ENCODE measurements at places on chromosomes 4 and X.
A peak's percentile ranks its signal among the peaks of the same experiment; 100 is the strongest.

DNA sequence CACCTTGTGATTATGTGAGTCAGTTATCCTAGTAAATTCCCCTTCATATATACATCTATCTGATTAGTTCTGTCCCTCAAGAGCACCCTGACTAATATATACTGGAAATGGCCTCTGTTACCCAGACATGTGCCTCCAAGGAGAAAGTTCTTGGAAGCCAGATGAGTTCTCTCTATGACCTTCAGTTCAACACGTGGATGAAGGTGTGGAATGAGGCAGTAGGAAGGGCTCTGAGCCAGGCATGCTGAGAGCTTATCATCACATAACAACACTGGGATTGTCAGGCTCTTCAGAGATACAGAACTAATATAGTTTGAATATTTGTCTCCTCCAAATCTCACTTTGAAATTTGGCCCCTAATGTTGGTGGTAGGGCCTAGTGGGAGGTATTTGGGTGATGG, 44.4 kb upstream of the DHRSX start:
- DNase-seq, result no peak

DNA sequence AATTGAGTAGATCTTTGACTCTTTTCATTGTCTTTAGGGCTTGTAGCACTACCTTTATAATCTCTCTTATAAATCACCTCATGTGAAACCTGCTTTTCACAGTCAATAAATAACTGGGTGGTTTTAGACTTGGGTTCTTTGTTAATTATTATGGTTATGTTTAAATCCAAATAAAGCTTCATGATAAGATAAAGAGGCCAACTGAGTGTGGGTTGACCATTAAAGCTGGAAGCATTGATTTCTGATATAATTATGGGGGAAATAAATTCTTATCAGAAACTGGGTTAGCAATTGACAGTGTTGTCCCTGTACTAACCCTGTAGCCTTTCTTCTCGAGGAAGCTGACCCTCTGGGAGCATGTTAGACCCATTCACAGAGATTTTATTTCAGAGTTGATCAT, 384.7 kb upstream of the LCORL start:
- DNase-seq, result no peak

GRCh38 chrX:3713225-3713936, at the start of gene PRKX:
Gene PRKX (minus strand): TSS chrX:3713649. CDS start chrX:3713253, 396 bp downstream.
- peak; percentile 78 for DNase-seq

DNA sequence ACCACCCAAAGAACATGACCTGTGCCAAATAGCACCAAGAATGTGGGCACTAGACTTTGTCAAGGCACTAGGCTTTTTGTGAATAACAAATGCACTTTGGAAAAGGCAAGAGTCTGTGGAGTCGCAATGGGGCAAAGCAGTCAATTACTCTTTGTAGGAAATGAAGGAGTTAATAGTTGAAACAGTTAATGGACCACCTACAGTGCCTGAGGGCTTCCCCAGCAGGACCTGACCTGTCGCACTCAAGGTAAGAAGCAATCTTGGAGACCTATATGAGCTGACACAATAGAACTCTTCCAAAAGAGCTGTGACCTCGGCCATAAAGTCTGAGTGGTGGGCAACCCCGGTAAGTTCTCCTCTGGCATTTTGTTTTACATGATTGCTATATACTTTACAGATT, 49.2 kb upstream of the CAPN6 start:
- DNase-seq, result no peak

DNA sequence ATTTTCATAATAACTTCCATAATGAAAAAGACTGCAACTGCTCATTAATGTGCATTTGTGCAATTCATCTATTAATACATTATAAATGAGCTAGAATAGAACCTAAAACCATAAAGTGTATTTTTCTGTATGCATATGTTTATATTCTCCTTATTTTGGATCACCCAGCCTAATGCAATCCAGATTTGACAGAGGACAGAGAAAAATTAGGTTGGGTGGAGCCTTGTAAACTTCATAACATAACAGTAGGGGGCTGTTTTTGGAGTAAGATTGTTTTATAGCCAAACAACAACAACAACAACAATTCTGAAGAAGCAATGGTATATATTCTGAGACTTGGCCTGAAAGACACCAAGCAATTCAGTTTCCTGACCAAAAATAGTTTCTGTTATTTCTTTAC, 615.3 kb upstream of the SLIT2 start:
- DNase-seq, result no peak

DNA sequence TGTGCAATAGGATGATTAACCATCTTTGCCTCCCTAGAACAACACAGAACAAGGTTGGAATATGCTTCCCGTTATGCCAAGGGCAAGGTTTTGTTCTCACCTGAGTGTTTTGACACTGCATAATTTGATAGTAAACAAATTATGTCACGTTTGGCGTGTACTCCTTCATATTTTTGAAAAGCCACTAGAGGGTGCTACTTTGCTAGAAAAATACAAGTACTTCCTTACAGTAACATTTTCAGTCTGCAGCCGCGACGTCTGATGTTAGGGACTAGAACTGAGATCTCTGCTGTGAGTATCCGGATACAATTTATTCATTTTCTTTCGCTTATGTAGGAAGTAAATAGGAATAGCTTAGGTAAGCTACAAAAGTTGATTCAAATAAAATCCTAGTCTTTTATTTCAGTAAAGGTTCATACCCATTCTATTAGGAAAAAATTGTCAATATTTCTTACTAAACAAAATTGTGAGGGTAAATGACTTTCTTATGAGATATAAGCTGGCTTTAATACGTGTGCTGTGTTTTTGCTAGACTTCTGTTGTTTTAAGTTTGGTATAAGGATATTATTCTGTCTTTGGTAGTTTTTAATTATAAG, 181.1 kb upstream of the WDFY3 start:
- peak; percentile 63 for DNase-seq

- no peak for DNase-seq
Observed at GRCh38 chr4:71025654-71026053, 32.2 kb downstream of the DCK start.

GRCh38 chr4:89570931-89571330, 263.3 kb upstream of the GPRIN3 start:
- no peak for DNase-seq

DNA sequence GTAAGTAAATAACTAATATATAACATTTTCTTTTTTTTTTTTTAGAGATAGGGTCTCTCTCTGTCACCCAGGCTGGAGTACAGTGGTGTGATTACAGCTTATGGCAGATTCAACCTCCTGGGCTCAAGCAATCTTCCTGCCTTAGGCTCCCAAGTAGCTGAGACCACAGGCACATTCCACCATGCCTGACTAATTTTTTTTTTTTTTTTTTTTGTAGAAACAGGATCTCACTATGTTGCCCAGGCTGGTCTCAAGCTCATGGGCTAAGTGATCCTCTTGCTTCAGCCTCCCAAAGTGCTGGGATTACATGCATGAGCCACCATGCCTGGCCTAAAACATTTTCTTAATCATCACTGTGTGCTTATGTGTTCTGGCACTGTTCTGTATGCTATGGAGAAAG, 32.8 kb downstream of the MGARP start:
- no peak for DNase-seq

DNA sequence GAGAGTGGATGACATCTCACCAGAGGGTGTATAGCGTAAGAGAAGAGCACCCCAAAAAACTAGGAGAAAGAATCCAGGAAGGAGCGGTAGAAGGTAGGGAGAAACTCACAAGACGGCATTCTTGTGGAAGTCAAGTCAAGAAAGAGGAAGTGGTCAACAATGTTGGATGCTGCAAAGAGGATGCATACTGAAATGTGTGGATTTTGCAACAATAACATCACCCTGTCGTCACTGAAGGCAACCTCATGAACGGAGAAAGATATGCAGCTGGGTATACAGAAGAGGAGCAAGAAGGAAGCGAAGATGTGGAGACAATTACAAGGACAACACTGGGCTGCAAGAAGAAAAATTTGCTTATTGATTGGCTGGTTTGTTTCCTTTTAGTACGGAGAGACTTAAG, 11.4 kb upstream of the TAPT1 start:
- peak; percentile 95 for DNase-seq

DNA sequence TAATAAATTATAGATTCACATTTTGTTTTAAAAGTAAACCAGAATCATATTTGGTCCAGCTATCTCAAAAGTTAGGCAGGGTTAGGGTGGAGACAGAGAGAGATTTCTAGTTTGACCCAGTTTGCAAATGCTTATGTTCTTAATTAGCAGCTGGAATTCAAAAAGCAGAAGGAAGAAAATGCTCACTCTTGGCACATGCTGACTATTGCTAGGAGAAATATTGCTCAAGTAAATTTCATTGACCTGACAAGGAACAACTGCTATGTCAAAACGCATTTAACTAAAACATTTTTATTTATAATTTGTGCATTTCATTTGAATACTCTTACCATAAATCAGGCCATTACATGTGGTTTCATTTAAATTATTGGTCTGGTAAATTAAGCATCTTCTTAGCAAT, 131.8 kb downstream of the GLRA3 start:
- DNase-seq, result peak; percentile 1

- DNase-seq, result peak; percentile 6
Observed at GRCh38 chr4:171334549-171334948, 478.7 kb upstream of the GALNTL6 start.

DNA sequence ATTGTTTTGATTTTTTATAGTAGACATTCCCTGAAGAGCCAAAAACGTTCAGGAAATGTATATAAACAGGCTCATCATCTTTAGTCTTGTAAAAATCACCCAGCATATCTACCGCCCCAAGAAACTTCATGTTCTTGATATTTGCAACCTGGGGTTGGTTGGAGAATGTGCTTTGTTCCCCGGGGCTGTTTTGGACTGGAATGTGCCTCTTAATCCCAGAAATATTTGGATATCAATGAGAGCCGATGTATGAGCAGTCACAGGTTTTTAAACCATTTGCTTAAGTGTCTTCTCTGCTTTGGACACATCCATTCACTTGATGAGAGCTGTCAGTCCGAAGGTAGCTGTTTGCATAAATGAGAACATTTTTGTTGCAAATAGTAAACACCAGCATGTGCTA, 449.7 kb downstream of the PCDH7 start:
- no peak for DNase-seq

- DNase-seq, result no peak
Observed at GRCh38 chr4:123359449-123360315, 36.9 kb upstream of the SPRY1 start.

DNA sequence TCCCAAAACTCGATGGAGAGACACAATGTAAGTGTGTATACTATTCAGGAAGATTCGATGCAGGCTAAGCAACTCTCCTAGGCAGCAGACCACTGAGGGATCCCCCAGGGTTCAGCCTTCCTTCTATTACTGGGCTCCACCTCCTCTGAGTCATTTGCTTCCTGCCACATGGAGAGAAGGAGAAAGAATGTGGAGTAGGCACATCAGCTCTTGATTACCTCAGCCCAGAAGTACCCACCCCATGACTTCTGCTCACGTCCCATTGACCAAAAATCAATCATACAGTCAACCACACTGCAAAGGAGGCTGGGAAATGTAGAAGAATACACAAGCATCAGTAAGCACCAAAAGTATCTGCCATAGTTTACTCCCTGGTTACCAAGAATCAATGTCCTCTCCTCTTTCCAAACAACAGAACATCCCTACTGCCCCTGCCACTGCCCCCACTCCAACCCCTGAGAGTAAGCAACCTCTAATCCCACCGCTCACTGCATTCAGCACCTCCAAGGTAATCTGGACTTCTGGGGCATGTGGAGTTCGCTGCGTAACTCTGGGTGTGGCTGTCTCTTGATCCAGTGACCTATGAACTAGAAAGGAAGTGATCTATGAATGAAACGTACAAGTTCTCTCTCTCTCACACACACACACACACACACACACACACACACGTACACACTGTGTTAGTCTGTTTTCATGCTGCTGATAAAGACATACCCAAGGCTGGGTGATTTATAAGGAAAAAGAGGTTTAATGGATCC, 91.2 kb upstream of the C1QTNF7 start:
- no peak for DNase-seq

DNA sequence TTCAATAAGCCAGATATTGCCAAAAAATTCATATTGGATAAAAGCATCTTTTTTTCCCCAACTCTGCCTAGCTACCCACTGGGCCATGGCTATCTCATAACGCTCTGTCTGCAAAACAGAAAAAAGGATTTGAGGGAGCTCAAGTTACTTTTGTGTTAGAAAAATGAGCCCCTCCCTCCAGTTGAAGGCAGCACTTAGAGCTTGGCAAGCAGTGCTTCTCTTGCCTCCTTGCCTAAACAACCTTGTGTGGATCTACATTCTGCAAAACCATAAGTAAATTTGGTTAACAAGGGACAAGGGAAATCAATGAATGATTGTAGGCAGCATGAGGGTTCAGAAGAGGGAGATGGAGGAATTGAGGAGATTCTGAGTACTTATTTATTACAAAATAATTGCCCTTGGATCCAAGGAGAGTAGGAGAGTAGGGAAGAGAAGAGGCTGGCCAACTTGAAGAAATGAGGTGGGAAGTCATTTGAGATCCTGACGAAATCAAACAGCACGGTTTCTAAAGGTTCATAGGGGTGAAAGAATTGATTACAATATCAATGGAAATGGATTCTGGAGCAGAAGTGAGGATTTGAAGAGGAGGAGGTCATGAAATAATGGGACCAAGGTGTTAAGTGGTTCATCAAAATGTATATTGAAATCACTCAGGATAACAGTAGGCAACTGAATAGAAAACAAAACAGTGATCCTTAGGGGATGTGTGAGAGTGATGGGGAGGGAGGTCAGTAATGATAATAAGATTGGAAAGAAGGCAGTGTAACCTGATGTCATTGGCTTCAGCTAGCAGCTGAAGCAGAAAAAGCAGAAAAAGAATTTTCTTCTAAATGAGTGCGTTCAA, 434.8 kb upstream of the IGFBP7 start:
- DNase-seq, result no peak

GRCh38 chrX:136255541-136255940, 4.3 kb upstream of the MAP7D3 start:
- DNase-seq, result no peak

GRCh38 chr4:58502839-58503238, 1392.7 kb upstream of the IGFBP7 start:
- no peak for DNase-seq

GRCh38 chr4:11081006-11081405, 347.7 kb downstream of the HS3ST1 start:
- DNase-seq, result no peak

GRCh38 chr4:10640561-10641201, 43.9 kb downstream of the CLNK start:
- no peak for DNase-seq

DNA sequence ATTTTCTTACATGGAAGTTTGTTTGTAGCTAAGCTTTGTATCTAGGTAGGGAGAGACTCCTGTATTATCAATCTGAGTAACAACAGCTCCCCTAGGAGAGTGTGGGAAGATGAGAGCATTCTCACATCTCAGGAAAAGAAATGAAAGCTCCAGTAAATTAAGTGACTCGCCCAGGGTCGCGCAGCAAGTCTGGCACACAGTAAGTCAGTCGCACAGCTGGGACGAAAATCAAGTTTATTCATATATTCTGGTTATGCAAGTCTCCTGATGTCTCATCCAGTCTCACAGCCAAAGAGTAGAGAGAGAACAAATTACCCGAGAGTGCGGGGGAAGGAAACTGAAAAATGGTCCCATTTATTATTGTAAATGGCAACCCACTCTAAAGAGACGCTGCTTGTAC, 216.1 kb downstream of the STK32B start:
- DNase-seq, result no peak

DNA sequence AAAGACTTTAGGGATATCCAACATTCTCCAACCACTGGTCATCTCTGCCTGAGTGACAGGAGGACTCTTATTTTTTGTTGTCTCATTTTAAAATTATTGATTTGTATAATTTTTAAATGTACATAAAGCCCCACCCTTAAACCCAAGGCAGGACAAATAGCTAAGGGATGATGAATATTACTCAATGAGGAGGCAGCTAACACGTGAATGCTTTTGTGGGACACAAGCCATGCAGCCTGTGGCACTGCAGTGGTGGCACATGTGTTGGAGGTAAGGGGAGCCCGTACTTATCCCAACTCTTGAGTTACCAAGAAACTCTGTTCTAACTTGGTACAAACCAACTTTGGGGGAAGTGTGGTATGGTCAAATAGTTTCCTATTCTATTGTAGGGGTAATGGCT, 19.5 kb downstream of the MID1IP1 start:
- no peak for DNase-seq
